Activated naive CD4-positive, alpha-beta T cell treated with Interleukin-2 at 50 U/mL for 16 hours (primary cell): ENCODE measurements at places on chromosomes 6 and 20.

DNA sequence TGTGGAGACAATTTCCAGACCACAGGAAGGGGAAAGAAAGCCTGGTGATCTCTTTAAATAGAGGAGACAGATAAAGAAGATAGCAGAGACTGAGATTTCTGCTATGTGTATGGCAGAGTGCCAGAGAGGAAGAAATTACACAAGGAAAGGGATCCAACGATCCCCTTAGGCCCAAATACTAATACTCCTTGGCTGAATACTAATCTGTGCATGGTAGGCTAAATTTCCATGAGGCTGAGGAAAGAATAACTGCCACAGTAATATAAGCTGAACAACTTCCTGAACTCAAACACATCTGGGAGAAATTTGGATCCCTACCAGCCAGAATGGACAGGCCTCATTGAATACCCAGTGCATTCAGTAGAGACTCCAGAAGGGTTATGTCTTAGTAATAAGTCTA lies 83.3 kb upstream of the TNFAIP3 start:
- no peak for DNase-seq

DNA sequence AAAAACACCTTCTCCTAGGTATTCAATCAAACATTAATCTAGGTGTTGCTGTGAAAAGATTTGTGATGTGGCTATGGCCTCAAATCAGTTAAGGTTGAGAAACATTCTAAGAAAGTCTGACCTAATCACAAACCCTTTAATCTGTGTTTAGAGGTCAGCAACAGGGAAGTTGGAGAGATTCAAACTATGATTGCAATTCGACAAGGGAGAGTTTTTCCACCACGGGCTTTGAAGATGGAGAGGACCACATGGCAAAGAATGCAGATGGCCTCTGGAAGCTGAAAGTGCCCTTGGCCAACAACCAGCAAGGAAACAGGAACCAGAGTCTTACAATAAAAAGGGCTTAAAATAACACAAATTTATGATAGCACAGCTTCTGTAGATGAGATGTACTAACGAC lies 29.6 kb upstream of the LGSN start:
- no peak for DNase-seq

- peak; percentile 49 for DNase-seq
These were observed at the start of gene PGBD1 for GRCh38 chr6:28281288-28282064. PGBD1 (plus strand) TSS chr6:28281572; CDS start chr6:28283814, 2,242 bp downstream.

- DNase-seq: no peak
These were observed 245.9 kb upstream of the HSF2 start for GRCh38 chr6:122153557-122153956.

DNA sequence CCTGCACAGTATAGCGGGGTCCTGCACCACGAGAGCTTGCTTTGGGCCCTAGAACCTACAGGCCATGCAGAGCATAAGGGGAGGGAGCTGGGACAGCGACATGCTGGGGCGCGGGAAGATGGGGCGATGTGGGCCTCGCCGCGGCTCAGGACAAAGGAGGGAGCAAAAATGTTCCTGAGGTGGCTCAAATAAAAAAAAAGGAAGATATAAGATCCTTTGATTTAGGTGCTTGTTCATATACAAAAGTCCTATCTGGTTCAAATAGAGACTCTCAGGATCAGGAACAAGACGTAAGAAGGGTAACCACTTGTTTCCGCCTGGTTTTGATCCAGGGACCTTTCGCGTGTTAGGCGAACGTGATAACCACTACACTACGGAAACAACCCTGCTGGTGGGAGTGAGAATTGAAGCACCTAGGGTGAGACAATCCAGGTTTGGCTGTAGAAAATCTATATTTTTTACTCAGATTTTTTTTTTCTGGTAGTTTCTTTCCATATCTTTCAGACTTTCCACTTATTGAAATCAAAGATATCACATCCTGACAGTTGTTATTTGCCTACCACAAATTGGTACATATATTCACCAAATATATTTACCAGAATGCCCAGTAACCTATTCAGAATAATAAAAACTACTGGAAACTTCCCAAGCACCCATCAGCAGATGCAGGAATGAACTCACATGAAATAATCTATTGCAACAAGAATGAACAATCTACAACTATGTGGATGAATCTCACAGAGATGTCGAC lies 177.9 kb upstream of the ZNF184 start:
- peak; percentile 34 for DNase-seq

DNA sequence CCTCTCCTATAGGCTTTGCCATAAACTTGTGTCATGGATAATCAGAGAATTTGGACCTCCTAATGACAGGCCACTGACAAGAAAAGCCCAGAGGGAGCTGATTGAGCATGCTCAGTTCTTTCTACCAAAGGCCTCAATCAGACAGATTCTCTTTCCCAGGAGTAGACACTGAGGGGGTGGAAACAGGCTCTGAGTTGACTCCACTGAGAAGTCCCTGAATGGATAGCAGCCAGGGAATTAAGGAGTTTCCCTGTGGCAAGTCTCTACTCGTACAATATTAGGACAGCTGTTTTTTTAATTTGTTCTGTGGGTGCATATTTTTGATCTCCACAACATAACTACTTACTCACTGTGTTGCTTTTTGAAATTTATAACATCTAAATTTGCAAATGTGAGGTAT lies 63.3 kb downstream of the SLC16A10 start:
- DNase-seq: no peak

- DNase-seq: no peak
These were observed 71.5 kb upstream of the LAMP5 start for GRCh38 chr20:9442858-9443257.

DNA sequence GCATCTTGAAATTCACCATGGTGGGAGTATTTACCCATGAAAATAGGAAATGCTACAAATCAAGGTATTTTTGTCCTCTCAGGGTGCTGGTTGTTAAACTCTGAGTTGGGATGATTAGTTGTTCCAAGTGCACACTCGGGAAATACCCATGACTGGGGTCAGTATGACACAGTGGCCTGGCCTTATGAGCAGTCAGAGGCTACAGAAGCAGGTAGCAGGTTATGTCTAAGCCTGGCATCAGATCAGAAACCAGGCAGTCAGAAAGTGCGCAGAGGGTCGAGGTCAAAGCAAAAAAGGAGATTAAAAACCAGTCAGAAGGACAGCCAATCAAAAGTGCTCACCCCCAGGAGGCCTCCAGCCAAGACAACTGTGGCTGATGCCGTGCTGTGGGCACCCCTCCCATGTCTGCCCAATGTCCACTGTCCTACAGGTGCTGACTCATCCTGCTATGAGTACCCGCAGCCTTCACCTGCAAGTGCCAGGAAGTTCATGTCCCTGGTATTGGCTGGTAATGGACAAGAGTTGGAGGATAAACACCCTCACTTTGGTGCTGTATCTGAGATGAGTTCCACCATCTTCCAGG lies 117.4 kb upstream of the SLC24A3 start:
- no peak for DNase-seq

DNA sequence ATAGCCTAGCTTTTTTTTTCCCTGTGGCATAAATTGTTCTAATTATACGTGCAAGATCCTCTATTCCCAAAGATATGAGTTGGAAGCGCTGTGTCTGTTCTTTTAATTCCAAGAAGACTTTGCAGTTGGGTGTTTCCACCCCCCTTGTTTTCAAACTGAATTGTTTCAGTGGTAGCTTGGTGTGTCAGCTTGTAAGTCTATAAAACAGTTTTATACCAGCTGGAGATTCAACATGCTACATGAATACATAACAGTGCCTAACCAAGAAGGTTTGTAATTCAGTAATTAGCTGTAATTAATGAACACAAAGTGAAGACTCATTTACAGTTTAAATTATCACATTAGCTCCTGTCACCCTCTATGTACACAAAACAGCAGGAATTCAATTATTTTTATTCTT lies 154.0 kb downstream of the ZNF217 start:
- no peak for DNase-seq

DNA sequence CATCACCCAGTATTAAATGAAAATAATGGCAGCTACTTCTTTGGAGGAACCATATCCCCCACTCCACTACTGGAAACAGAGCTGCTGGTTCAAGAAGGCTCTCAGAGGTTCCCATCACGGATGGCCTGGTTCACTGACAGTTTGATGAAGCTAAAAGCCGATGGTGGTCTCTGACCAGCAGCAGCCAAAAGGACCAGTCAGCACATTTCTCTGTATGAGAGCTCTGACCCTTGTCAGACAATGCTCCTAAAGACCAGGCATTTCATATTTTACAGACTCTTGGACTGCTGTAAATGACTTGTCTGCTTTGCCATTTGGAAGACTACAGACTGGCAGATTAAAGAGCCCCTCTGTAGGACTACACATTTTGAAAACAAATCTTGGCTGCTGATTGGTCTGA lies 16.6 kb downstream of the PRKN start:
- no peak for DNase-seq

DNA sequence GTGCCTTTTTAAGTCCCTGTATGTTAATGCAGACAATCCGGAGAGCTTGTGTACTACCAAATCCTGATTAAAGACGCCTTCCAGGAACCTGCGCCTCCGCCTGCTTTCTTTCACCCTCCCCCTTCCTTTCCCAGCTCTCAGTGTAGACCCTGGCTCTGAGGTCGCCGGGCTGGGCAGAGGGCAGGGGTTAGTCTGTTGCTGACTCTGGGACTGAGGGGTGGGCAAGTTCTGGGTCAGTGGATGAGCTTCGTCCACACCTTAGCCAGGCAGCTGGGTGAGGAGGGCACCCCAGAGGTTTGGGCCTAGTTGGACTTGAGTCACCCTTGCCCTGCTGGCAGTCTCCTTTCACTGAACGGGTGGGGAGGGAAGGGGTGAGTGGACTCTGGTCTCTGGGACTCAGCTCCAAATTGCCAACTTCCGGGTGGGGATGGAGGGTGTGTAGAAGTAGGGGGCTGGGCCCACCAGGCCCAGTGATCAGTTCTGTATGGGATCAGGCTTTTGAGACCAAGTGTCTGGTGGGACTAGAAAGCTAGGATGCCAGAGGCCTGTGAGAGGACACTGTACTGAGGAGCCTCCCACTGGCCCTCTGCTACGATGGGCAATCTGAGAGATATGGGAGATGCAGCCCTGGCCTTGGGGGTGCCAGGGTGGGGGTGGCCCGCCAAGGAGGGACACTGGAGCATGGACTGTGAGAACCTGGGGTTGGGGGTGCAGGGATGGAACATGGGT lies 21.3 kb upstream of the SLC22A7 start:
- no peak for DNase-seq

- DNase-seq: no peak
These were observed 3.0 kb upstream of the DSP start for GRCh38 chr6:7538484-7538883.

GRCh38 chr20:13288357-13288756 lies 67.3 kb downstream of the ISM1 start:
- DNase-seq: no peak

- DNase-seq: no peak
These were observed 15.7 kb upstream of the TGM2 start for GRCh38 chr20:38180781-38181180.
